ENCODE measurements at places on chromosomes 12 and 14. TPM values are rescaled to one million over a fixed set of nuclear protein-coding genes. Genes with fewer than 3 reads are reported as not detected.
A peak's percentile ranks its signal among the peaks of the same experiment; 100 is the strongest.

GRCh38 chr12:113048716-113049127, 7.8 kb upstream of the DTX1 start:
- DNase-seq = peak; percentile 17
- no peaks in the 10 kb centered on the region for H3K36me3 ChIP-seq
- H3K4me1 ChIP-seq = no peaks in the 10 kb centered on the region
- no peak overlapping the region for H3K4me3 ChIP-seq
- no peaks in the 10 kb centered on the region for H3K27me3 ChIP-seq
- H3K27ac ChIP-seq = no peak overlapping the region

AQP6 gene
- 0.08 TPM for total RNA-seq

MAP1LC3B2 gene
- total RNA-seq = 3.1 TPM

VCPKMT gene
- 6.4 TPM for total RNA-seq

LRP1-AS gene
- not detected for total RNA-seq

- H3K4me1 ChIP-seq = peaks cover 8% of the 10 kb centered on the region
- H3K4me3 ChIP-seq = no peak overlapping the region
- H3K27ac ChIP-seq = no peak overlapping the region
- H3K27me3 ChIP-seq = no peaks in the 10 kb centered on the region
These were observed 8.1 kb downstream of the PTPN6 start for GRCh38 chr12:6959058-6959804.

DNA sequence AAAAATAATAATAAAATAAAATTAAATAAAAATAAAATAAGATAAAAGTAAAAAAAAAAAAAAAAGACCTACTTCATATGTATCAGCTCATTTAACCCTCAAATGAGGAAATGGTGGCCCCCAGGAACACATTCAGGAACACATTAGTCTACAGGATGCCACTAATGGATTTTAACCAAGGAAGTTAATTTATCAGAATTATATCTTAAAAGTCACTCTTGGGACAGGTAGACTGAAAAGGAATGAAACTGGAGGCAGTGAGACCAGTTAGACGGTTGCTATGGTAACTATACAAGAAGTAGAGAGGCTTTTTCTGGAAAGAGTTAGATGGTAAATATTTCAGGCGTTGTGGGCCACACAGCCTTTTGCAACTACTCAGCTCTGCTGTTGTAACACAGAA, 54.9 kb downstream of the SCN8A start:
- no peaks in the 10 kb centered on the region for H3K36me3 ChIP-seq
- no peak overlapping the region for H3K4me3 ChIP-seq
- H3K27ac ChIP-seq = no peak overlapping the region
- H3K4me1 ChIP-seq = no peaks in the 10 kb centered on the region

USP44 gene
- 4.7 TPM for total RNA-seq

- DNase-seq = peak; percentile 23
- no peak overlapping the region for H3K4me3 ChIP-seq
- H3K36me3 ChIP-seq = no peaks in the 10 kb centered on the region
- H3K4me1 ChIP-seq = no peaks in the 10 kb centered on the region
- H3K27ac ChIP-seq = no peak overlapping the region
- H3K27me3 ChIP-seq = no peaks in the 10 kb centered on the region
These were observed 96.2 kb downstream of the CIT start for GRCh38 chr12:119780786-119781434.

PLEKHD1 gene
- total RNA-seq = 0.08 TPM

DNA sequence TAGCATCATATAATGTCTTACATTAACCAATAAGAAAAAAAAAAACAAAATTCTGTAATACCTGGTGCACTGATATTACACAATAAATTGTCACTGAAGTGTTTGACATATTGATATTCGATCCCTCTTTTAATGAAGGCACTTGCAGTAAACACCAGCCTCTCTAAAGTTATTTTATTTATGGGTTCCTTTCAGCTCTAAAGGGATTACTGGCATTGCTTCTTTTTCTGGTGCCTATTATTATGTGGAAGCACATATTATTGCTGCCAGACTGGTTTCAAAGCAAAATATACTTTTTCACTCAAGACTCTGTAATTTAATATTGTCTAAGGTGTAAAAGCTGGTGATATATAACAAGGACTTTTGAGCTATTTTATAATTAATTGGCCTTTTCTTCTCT, 1090.5 kb downstream of the TRHDE start:
- no peaks in the 10 kb centered on the region for H3K4me1 ChIP-seq
- no peaks in the 10 kb centered on the region for H3K27me3 ChIP-seq
- H3K36me3 ChIP-seq = no peaks in the 10 kb centered on the region

DNA sequence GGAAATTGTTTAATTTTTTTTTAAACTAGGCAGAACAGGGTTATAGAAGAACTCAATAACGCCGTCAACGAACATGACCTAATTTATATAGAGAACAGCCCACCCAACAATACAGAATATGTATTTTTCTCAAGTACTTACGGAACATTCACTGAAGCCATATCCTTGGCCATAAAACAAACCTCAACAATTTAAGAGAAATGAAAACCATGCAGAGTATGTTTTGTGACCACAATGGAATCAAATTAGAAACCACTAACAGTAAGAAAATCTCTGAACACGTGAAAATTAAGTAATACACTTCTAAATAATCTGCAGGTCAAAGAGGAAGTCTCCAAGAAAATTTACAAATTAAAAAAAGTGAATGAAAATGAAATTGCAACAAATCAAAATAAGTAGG, 9.4 kb downstream of the SART3 start:
- no peak for DNase-seq
- peaks cover 2% of the 10 kb centered on the region for H3K4me1 ChIP-seq
- H3K27ac ChIP-seq = no peak overlapping the region

Data from ovary (tissue), 10 donors.